ENCODE measurements at places on chromosomes 3 and 15.

DNA sequence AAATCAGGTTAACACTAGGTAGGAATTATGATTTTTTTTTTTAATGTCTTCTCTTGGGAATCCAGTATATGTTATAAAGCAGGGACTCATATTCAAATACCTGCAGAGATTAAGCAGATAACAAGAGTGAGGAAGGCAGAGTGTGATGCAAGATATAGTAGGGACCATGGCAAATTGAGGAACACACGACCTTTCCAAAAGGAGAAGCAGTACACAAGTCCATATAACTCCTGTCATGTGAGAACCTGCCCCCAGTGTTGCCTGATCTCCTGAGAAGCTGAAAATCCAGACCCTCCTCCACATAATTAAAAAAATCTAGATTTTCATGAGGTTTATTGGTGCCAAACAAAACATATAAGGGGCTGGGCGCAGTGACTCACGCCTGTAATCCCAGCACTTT lies 3.6 kb downstream of the RFC4 start:
- no peak for DNase-seq

GRCh38 chr3:32453346-32453745 lies 49.3 kb downstream of the CMTM6 start:
- DNase-seq = no peak

GRCh38 chr3:141218162-141218835 lies 13.3 kb upstream of the PXYLP1 start:
- DNase-seq = no peak

GRCh38 chr3:46406788-46407611 lies at the start of the genes CCR5AS and CCRL2:
TSS of gene CCR5AS (minus strand) at chr3:46407066.
TSS of gene CCRL2 (plus strand) at chr3:46407259. CDS start at chr3:46408080, 821 bp downstream.
- DNase-seq = no peak

- DNase-seq = no peak
Measured at GRCh38 chr3:59084583-59084982, 34.8 kb upstream of the CFAP20DC start.

DNA sequence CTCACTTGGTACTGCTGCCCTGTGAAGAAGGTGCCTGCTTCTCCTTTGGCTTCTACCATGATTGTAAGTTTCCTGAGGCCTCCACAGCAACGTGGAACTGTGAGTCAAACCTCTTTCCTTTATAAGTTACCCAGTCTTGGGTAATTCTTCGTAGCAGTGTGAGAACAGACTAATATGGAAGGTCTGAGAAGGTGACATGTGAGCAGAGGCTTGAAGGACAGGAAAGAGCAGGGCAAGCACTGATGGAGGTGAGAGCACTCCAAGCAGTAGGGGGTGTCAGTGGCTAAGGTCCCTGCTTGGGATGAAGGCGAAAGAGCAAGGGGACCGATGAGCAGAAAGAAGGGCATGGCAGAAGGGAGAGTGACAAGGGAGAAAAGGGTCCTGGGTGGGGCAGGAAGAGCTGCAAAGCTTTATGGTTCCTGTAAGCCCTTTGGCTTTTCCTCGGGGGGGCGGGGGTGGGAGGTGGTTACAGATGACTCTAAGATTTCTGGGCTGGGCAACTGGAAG lies 3.5 kb downstream of the EIF4E3 start:
- DNase-seq = no peak

Data from HuH-7.5 (cell line).